Vagina (tissue), 2 donors: ENCODE measurements at places on chromosomes 1 and 21.

DNA sequence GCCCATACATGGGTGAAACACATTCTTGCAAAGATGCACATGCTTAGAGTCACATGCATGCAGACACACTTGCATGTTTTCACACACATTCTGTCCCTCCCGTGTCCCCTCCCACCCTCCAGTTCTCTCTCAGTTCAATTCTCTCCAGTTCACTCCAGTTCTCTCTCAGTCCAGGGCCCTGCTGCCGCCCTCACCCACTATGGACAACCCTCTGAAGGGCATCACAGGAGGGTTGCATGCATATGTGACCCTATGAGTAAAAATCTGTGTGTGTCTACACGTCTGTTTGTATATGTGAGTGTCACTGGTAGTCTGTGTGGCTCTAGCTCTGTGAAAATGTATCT lies 21.8 kb upstream of the ADGRB2 start:
- DNase-seq: no peak

- DNase-seq: no peak
Observed at GRCh38 chr1:174689524-174689923, 241.8 kb downstream of the GPR52 start.

DNA sequence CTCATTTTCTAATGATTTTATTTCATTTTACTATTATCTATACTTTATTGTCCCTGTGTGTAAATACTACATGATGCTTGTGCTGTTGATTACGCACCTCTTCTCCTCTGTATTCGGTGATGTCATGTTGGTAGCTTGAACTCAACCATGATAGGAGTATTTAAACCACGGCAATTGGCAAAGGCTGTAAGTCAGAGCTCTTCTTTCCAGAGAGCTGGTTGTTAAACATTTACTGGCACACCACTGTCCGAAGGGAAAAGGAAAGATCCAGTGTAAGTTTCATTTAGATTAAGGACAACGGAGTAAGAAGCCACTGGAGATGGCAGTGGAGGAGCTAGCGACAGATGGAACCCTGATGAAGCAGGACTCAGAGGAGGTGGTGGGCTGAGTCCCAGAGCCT lies 93.4 kb upstream of the KCNE2 start:
- DNase-seq: peak; percentile 29

DNA sequence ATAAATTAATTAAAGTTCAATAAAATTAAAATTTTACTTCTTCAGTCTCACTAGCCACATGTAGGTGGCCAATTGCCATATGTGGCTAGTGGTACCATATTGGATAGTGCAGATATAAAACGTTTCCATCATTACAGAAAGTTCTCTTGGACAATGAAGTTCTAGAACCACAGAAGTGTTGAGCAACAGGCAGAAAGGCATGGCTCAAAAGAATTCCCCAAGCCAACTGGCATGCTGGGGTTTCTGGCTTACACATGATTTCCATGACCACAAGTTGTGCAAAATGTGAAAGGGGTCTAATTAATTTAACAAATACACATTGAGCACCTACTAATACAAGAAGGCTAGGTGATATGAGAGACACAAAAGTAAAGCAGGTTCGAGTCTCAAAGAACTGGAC lies 72.2 kb upstream of the CDC42BPA start:
- no peak for DNase-seq

DNA sequence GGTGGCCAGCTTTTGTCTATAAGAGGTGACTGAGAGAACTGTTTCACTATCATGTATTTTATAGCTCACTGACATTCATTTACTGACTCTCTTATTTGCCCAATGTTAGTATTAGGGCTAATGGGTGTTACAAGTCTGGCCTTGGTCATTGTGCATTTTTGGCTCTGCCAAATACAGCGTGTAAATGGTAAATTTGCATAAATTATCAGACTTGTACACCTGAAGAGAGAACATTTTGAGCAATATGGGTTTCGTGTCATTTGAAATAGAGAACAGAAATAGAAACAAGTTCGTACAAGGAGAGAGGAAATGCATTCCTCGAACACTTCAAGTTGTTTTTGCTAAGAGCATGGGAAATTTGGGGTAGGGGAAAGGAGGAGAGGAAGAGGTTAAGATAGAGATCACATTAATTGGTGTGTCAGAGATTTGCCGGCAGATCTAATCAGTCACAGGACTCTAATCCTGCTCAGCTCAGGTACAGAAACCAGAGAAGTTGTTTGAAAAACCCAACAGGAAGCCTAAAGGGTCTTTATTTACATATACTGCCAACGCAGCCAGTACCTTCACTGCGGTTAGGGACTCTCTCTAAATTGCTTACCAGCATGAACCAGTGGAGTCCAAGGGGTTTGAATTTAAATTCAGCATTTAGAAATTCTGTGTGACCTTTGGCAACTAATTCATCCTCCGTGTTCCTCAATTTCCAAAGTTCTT lies 261.5 kb downstream of the GPATCH2 start:
- no peak for DNase-seq

DNA sequence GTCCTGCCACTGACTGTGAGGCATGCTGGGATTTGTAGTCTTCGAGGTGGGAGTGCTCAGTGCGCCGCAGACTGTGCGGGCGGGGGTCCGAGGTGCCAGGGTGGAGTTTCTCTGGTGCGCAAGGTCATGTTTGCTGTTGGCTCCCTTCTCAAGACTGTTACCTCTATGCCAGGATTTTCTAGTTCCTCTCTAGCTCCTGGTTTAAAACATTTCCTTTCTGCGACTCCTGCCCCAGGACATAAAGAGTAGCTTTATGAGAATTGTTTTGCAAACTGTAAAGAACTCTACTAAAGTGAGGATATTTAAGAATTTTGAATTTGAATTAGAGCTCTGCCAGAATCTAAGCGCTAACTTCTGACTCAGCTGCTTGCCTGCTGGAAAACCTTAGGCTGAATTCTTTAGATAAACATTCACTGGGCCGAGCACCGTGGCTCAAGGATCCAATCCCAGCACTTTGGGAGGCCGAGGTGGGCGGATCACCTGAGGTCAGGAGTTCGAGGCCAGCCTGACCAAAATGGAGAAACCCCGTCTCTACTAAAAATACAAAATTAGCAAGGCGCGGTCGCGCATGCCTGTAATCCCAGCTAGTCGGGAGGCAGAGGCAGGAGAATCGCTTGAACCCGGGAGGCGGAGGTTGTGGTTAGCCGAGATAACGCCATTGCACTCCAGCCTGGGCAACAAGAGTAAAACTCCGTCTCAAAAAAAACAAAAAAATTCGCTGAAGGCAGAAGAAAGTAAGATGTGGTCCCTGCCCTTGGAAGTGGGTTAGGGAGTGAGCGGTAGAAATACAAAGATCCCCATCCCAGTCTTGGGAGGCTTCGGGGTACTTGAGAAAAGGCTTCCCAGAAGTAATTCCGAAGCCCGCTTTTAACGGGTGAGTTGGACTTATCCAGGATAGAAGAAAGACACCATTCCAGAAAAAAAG lies 992 bp upstream of the USP48 start:
- no peak for DNase-seq

GRCh38 chr1:31421371-31422040 lies 8.5 kb downstream of the SERINC2 start:
- DNase-seq: no peak

DNA sequence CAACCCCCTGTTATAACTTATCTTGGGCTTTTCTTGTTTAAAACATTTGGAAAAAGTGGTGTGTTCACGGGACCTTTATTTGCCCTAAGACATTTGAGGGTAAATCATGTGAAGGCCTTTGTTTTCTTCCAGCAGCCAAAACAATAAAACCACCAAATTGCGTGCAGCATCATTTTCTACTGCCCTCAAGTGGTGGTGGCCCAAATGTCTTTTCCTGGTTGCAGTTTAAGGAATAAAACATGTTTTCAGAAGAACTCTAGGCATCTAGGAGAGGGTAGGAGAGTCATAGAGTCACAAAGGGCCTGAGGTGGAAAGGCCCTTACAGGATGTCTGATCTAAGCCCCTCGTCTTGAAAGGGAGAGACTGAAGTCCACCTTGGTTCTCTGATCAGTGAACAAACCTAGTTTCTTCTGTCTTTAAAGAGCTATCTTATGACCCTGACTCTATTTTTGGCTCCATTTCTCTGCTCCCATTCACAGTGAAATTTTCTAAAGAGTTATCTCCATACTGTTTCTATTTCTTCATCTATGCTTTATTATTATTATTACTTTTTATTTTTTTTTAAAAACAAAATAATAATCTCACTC lies 16.0 kb upstream of the EPS15 start:
- no peak for DNase-seq

- DNase-seq: no peak
Observed at GRCh38 chr1:235838021-235838420, 28.7 kb downstream of the LYST start.

GRCh38 chr1:45123358-45123757 lies 83.0 kb downstream of the ZSWIM5 start:
- DNase-seq: no peak

DNA sequence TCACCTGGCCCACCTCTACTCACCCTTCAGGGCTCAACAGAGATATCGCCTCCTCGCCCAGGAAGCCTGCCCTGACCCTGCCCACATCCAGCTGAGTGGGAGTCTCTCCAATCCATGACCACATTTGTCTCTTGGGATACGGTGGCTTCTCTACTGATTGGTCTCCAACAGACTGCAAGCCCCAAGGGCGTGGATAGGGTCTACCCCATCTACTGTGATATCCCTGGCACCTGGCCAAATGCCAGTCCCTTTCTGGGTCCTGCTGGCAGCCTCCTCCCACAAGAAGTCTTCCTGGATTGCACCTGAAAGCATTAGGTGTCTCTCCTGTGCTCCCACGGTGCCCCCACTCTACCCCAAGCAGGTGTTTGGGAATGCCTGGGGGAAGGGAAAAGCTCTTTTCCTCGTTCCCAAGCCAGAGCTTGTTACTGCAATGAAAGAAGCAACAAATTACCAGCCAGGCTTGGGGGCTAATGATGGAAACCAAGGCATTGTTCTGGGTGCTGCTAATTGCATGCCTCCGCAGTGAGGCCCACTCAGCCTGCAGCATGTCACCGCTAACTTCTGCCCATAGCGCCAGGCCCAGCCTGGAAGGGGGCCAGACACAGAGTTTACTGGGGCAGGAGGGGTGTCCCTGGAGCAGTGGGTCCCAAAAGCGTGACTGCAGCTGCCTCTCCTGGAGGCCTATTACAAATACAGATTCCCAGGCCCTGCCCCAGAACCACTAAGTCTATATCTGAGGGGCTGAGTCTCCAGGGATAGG lies 90.7 kb upstream of the IFFO2 start:
- no peak for DNase-seq

DNA sequence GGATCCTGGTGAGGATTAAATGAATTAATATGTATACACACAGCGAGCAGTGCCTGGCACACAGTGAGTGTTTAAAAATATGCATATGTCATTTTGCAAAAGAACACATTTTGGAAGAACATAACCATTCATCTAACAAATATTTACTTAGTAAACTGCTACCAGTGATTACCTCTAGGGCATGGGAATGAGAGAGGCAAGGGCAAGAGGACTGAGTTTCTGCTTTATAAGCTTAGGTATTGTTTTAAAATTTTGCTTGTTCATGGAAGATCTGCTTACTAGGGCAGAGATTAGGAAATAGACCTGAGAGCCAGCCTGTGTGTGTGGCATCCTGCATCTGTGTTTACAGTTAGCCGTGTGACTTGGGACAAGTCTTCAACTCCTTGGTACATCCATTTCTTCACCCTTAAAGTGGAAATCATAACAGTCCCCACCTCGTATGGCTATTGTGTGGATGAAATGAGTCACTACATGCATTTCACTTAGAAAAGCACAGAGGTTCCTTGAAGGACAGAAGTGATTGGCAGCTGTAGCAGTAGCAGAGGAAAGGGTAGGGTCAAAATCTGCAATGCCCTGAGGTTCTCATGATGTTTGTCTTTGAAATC lies 198.5 kb upstream of the FMN2 start:
- DNase-seq: no peak

DNA sequence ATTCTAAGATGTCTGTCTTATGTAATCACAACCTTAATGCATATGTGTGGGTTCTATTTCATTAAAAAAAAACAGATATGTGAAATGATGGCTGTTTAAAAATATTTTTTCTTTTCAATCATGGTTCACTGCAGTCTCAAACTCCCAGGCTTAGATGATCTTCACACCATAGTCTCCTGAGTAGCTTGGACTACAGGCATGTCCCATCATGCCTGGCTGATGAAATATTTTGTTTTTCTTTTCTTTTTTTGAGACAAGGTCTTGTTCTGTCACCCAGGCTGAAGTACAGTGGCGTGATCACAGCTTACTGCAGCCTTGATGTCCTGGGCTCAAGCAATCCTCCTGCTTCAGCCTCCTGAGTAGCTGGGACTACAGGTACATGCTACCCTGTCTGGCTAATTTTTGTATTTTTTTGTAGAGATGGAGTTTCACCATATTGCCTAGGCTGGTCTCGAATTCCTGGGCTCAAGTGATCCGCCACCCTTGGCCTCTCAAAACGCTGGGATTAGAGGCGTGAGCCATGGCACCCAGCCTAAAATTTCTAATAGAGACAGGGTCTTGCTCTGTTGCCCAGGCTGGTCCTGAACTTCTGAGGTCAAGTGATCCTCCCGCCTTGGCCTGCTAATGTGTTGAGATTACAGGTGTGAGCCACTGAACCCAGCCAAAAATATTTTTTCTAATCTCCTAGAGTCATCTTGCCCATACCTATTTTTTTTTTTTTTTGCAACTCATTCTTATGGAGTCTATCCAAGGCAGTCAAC lies 67.6 kb downstream of the GIPC2 start:
- no peak for DNase-seq

- DNase-seq: no peak
Observed at GRCh38 chr1:211566431-211567025, 12.4 kb downstream of the SLC30A1 start.

GRCh38 chr1:55823541-55824250 lies 608.5 kb upstream of the USP24 start:
- no peak for DNase-seq

- DNase-seq: no peak
Observed at GRCh38 chr1:245213066-245213831, 58.5 kb downstream of the KIF26B start.

- DNase-seq: no peak
Observed at GRCh38 chr1:198902655-198903054, 263.8 kb downstream of the PTPRC start.

DNA sequence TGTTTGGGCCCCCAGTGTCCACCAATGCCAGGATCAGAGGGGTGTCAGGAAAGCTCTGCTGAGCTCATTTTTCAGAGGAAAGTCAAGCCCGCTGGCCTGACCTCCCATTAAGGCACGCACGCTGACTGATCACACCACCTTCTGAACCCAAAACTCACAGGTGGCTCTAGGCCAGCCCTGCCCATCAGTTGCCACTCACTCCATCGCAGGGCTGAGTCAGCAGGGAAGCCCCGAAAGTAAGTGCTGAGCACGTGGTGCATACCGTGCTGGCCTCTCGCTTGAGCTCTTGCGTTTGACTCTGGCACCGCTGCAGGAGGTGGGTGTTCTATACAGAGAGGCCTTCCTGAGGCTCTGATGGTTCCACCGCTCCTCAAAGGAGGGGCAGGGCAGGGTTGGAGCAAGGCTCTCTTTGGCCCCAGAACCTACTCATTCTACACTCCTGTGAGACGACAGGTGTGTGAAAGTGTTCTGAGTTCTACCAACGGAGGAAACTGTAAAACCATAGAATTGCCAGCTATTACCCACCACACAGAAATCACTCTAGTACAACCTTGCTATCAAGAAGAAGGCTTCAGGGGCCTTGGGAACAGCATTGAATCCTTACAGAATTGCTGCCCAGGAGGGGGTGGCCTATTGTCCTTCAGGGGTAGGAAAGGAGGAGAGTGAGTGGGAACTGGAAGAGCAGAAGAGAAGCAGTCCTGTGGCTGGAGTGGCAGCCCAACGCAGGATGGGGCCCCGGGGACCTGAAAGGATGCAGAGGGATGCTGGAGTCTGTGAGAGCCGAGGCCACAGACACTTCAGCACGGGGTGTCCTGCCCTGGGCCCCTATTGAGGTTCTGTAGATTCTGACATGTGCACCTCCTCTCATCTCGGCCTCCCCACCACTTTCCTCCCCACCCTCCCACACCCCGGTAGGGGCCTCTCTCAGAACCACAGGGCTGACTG lies 214.7 kb upstream of the EDN2 start:
- no peak for DNase-seq

GRCh38 chr1:210505601-210506496 lies 177.1 kb downstream of the HHAT start:
- no peak for DNase-seq
